ENCODE measurements at places on chromosomes 16 and 17.
A peak's percentile ranks its signal among the peaks of the same experiment; 100 is the strongest.

GRCh38 chr17:18006495-18007239 lies 32.3 kb downstream of the ATPAF2 start:
- DNase-seq: no peak

DNA sequence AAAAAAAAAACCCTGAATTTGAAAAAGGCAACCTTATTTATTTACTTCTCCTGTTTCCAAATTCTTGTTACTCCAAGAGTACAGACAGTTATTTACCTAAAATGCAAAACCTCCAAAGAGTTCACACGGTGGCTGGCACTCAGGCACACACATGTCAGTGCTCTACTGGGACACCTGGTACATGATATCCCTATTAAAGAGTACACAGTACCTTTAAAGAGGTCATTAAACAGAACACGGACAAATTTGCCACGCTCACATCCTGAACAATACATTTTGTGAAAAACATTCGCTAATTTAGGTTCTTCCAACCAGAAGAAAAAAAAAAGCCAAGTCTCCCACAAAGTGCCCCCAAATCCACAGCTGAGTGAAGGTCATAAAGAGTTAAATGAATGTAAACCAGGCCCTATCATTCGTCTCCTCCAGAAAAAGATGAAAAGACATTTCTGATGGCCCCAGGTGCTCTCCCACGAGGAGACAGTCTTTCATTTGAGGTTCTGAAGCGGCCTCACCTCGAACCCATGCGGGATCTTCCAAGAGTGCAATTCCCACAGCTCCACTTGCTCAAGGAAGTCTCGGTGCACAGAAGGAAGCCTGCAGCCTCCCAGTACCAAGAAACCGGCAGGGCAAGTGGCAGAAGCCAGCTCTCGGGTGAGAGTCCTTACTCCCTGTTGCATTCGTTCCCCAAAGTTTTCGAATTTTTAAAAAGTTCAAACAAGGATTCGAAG lies 993 bp downstream of the ERN1 start:
- peak; percentile 12 for DNase-seq

- DNase-seq: no peak
These were observed 183.6 kb downstream of the MAP2K6 start for GRCh38 chr17:69597898-69598692.

DNA sequence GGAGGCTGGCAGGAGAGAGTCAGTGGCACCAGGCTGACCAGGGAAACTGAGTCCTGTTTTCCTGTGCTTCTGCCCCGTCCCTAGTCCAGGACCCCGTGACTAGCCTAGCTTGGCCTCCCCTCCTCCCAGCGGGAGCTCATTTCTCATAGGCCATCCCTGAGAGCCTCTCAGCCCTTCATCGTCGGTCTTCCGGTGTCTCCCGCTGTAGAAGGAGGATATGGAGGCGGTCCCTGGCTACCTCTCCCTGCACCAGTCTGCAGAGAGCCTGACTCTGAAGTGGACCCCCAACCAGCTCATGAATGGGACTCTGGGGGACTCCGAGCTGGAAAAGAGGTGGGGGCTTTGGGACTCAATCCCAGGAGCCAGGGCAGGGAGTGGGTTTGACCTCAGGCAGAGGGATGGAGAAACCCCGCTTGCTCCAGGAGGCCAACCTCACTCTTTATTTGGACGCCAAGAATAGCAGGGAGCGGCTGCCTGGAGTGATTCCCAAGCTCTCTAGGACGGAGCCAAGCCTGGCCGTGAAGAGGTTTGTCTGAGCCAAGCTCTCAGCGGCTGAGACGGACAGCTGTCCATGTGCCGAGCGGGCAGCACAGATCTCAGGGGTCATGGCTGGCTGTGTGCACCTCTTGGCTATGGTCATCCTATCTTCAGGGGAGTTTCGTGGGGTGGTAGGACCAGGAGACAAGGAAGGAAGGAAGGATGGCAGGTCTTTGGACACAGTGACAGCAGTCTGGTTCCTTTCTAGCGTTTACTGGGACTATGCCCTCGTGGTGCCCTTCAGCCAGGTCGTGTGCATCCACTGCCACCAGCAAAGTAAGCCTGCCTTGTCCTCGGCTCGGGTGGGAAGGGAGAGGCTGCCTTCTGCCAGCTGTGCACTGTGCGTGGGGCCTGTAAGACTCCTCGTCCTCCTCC lies 26.8 kb downstream of the SGSM2 start:
- no peak for DNase-seq

DNA sequence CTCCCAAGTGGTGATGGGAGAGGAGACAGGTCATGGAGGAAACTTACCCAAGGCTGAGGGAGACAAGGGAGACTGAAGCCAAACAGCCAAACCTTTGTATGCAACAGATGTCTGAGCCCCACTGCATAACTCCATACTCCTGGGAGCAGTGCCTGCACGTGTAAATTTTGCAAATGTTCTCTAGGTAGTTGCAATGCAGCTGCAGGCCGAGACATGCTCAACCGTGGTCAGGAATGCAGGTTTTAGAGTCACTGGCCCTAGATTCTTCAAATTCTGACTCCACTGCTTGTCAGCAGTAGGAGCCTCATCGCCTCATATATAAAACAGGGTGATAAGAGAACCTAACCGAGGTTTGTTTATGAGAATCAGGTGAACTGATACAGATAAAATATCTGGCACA lies 11.5 kb downstream of the DYNLRB2 start:
- DNase-seq: no peak

DNA sequence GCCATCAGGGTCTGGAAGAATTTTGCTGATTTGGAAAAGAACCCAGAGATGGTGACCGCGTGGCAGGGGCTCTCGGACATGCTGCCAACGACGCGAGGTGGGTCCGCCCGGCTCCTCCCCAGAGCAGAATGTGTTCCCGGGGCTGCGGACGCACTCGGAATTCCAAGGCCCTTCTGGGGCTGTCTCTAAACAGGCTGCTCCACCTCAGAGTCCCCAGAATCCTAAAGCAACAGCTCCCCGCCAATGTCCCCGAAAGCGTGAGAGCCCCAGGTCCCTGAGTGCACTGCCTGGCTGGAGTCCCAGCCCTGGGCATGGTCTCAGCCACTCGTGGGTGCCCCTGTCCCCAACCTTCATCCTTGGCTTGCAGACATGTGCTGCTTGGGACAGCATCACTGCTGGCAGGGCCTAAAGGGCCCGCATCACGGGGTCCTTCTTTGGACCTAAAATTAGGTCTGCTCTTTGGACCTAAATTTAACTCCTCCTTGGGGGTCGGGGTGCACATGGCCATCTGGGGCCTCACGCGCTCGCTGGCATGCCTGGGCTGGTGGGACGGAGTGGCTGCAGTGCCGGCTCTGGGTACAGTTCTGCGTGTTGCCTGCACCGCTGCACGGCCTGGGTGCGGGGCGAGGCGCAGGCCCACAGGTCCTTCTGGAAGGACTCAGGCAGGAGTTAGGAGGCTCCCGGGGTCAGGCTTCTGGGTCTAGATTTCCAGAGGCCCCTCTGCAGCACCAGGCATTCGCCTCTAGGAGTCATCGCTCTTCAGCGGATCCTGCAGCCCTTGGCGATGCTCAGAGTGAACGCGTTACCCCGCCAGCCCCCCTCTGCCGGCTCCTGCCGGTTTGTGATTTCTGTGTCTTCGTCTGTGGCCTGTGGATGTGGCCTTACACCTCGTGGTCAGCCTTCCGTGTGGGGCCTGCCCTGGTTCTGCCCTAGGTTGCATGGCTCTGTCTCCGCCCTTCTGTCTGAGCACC lies 41.9 kb upstream of the CHMP6 start:
- no peak for DNase-seq

- no peak for DNase-seq
These were observed 15.3 kb downstream of the LCMT1 start for GRCh38 chr16:25126820-25127232.

- no peak for DNase-seq
These were observed 54.5 kb upstream of the HLF start for GRCh38 chr17:55210292-55210691.

GRCh38 chr17:77042476-77043231 lies 98.1 kb upstream of the SEC14L1 start:
- no peak for DNase-seq

DNA sequence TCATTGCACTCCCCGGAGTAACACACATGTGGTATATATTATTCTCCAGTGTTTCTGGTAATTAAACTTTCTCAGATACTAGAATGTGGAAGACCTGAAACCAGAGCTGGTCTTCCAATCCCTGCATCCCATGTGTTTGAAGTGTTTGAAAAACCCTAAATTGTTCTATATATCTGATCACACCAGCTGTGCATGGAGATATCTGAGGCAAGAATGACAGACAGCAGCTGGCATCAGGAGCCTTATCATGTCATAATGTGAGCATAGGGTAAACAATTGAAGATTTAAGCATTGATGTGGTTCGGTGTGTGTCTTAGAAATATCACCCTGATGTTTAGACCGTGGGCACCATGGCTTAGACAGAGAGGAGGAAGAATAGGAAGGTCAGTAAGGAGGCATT lies 251.0 kb downstream of the CDH11 start:
- no peak for DNase-seq

- peak; percentile 75 for DNase-seq
These were observed 13.2 kb downstream of the RAI1 start for GRCh38 chr17:17694169-17695081.

- DNase-seq: no peak
These were observed 26.4 kb upstream of the PITPNA start for GRCh38 chr17:1588821-1589585.

DNA sequence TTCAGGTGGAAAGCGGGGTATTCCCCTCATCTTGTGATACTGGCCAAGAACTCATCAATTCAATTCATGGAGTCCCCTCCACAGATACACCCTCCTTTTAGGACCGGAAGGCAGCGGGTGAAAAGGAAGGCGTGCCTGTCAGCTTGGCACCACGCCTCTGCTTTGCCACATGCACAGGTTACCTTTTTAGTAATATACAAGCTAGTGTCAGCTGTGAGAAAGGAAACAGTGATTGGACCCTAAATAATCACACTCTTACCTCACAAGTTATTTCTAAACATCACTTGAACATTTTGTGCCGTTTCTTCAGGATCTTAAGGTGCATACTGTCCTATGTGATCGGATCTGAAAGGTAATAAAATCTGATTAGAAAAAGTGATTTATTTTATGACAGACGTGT lies 15.7 kb downstream of the ZDHHC7 start:
- DNase-seq: no peak

DNA sequence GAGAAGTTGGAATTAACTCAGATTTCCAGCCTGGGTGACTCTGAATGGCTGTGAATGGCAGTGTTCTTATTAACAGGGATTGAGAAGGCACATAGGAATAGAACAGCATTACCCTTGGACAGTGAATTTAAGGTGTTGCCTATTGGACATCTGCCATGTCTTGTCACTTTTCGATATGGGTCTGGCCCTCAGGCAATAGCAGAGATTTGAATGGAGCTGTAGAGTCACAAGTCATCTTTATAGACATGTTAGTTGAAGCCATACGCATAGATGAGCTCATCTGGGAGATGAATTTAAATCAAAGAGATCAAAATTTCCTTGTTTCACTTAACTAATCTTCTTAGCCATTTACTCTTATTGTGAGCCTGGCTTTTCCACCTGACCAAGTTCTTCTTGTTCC lies 14.9 kb upstream of the DHRS11 start:
- DNase-seq: no peak

GRCh38 chr17:63845509-63845908 lies 3.0 kb upstream of the SMARCD2 start:
- DNase-seq: no peak

GRCh38 chr16:4390266-4391260 lies 18.9 kb downstream of the VASN start:
- DNase-seq: no peak

DNA sequence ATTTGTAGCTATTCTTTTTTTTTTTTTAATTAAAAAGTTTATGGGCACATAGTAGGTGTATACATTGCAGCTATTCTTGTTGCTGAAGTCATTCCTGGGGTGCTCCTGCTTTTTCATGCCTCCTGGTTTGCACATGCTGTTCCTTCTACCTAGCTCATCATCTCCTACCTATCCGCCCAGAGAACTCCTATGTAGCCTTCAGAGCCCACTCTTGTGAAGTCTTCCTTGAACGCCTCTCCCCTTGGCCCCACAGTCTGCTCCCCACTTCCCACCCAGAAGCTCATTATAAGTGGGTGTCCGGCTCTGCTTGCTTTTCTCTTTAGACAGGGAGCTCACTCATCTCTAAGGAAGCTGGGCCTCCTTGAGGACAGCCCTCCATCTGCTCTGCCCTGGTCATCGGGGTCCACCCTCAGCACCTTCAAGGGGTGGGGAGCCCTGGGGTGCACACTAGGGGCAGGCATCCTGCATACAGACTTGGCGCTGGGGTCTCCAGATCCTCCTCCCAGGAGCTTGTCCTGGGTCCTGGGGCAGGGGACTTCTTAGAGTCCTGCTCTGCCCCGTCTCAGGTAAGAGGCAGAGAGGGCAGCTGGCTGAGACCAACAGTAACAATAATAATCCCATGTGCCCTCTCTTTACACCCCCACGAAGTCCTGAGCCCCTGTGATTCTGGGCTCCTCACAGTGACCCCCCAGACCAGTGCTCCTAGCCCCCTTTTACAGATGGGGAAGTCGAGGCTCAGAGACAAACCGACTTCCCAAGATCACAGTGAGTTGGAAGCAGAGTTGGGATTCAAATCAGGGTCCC lies 3.5 kb upstream of the B9D1 start:
- no peak for DNase-seq

DNA sequence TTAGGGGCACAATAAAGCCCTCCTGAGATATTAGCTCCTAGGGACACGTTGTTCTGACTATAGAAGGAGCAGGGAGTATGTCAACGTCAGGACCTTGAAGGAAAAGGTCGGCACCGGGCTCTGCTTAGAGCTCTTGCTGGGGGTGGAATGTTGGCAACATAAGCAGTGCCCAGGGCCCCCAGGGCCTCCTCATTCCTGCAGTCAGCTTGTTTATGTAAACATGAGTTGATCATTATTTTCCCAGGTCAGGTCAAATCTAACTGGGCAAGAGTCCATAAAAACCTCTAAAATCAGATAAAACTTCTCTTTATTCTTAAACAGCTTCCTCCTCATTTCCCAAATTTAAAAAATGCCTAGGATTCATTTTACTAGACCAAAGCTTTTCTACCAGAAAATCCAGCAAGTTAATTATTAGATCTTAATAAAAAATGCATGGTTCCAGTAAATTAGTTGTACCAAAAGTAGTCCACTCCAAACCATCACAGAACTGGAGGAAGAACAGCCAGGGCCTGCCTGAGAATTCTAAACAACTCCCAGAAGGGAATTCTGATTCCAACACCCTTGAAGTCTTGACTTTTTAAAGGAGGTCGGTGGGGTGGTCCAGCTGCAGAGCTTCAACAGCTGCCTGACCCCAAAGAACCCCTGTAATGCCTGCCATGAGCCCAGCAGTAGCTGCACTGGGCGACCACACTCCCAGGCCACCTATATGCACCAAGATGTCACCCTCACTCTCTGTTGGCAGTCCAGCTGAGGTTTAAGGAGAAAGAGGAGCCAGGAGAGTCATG lies 54.3 kb downstream of the AMFR start:
- no peak for DNase-seq

- DNase-seq: no peak
These were observed 397 bp downstream of the CDC42EP4 start for GRCh38 chr17:73311428-73311780.

DNA sequence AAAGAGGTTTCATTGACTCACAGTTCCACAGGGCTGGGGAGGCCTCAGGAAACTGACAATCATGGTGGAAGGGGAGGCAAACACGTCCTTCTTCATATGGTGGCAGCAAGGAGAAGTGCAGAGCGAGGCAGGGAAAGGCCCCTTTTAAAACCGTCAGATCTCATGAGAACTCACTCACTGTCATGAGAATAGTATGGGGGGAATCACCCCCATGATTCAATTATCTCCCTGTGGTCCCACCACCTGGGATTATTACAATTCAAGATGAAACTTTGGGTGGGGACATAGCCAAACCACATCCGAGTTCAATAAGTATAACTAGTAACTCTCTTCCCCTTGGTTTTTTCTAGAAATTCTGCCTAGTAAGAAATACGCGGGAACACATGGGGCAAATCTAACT lies 94.9 kb downstream of the AXIN2 start:
- DNase-seq: no peak

All from activated CD4-positive, alpha-beta T cell treated with anti-CD3 and anti-CD28 coated beads for 4 hours (primary cell).